Adipocyte (in vitro differentiated cells): ENCODE measurements at places on chromosomes 6 and 20.

DNA sequence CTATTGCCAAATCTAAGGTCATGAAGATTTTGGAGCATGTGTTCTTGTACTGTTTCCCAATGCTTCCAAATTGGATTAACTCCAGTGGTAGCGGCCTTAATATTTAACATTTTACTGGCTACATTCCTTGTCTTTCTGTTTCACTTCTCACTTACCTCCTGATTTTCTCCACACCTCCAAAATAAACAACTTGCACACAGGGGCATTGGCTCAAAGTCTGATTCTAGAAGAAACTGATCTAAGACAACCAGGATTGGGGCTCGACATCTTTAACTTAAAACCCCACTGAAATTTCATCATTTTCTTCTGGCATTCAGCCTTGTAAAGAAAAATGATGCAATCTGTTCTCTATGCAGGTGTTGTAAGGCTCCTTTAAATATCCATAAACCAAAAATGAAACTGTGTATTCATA is 557.9 kb upstream of the ID4 start:
- DNase-seq: peak; percentile 64

GRCh38 chr20:20552076-20552475 is 160.4 kb downstream of the RALGAPA2 start:
- DNase-seq: no peak

DNA sequence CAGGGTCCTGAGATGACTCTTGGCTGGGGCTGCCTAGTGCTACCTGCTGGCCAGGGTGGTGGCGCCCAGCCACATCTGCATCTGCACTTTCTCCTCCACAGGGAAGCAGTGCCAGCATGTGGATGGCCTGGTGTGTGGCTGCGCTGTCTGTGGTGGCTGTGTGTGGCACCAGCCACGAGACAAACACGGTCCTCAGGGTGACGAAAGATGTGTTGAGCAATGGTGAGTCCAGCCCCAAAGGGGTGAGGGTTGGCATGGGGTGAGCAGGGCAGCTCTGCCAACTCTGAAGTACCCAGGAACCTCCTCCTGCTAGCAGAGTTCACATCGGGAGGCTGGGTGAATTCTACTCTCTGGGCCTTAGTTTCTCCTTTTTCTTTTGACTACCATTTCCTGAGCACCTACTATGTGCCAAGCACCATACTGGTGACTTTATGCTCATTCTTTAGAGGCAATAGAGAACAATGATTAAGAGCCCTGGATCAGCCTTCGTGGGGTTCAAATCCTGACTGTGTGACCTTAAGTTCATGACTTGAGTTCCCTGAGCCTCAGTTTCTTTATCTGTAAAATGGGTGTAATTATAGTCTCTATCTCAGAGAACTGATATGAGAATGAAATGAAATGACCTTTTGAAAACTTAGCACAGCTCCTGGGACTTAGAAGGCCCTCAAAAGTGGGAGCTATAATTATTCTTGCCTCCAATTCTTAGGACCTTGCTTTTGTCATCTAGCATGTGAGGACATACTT is 2.1 kb downstream of the BPIFB4 start:
- no peak for DNase-seq

GRCh38 chr20:56088375-56088774 is 83.1 kb upstream of the CBLN4 start:
- no peak for DNase-seq

- DNase-seq: peak; percentile 28
Observed at GRCh38 chr6:96542702-96543101, 20.2 kb upstream of the FHL5 start.

DNA sequence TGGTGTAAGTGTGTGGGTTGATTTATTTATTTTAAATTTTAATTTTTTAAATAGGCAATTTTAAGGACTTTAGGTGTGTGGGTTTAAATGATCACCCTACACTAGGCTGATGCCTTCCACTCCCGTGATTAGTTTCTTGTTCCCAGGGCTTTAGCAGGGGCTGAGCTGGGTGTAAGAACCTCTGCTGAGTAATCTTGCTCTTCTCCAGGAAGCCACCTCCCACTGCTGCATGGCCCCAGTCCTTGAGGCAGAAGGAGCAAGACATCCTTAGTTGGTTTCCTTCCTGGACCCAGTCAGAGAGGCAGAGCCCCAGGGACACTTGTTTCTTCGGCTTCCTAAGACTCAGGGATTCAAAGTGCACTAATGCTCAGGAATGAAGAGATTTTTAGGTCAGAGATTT is 19.8 kb upstream of the CDC5L start:
- peak; percentile 5 for DNase-seq

- DNase-seq: no peak
Observed at GRCh38 chr6:26218824-26219223, 131.6 kb downstream of the HFE start.

DNA sequence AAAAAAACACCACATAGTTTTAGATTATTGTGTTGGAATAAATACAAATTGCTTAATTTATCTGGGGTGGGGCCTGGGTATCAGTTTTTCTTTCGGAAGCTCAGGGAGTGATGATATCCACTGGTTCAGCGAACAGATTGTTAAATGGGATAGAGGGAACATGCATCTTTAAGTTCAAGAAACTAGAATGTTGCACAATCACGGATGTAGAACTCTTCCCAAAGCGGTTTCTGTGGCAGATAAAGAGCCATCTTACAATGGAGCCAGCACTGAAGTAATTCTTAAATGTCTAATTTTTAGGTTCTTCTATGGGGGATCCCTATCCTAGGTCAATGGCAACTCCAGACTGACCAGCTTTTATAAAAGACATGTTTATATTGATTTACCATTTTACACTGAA is 9.7 kb upstream of the RMND1 start:
- no peak for DNase-seq

- DNase-seq: no peak
Observed at GRCh38 chr6:160124605-160125004, 3.0 kb downstream of the SLC22A1 start.

GRCh38 chr6:154292066-154292465 is 64.5 kb downstream of the IPCEF1 start:
- DNase-seq: no peak

- DNase-seq: no peak
Observed at GRCh38 chr6:118864341-118865099, 29.4 kb upstream of the ASF1A start.

DNA sequence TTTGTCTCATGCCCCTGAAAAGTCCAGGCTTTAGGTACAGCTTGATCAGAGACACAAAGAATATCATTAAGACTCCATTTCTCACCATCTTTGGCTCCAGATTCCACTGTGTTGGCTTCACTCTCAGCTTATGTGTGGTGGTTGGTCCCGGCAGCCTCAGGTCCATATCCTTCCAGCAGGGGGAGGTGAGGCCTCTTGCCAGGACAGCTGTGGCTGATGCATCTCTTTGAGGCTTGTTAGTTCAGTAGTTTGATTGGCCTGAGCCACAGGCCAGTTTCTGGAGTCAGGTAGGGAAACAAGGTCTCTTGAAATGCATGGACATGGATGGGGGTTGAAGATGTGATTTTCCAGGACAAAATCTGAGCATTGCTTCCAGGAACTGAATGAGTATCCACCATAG is 62.4 kb downstream of the JAG1 start:
- DNase-seq: no peak

GRCh38 chr20:39568109-39568508 is 606.0 kb downstream of the DHX35 start:
- DNase-seq: no peak

DNA sequence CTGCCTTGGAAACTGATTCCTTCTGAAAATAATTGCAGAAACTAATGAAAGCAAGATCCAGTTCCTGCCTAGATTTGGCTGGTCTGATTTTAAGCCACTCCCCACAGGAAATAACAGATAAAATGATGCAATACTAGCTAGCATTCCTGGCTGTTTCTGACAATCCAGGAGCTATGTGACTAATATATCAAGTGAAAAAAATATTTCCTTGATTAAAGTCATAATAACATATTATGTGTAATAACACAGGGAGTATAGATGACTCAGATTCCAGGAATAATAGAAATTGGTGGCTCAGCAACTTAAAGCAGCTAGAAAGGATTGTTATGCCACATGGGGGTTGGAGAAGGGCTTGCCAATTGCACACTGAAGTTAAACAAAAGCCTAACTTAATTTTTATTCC is 182.7 kb upstream of the SALL4 start:
- peak; percentile 95 for DNase-seq

GRCh38 chr6:42774201-42774600 is 7.7 kb upstream of the BICRAL start:
- DNase-seq: no peak
